ENCODE measurements at places on chromosomes 12 and 14.

DNA sequence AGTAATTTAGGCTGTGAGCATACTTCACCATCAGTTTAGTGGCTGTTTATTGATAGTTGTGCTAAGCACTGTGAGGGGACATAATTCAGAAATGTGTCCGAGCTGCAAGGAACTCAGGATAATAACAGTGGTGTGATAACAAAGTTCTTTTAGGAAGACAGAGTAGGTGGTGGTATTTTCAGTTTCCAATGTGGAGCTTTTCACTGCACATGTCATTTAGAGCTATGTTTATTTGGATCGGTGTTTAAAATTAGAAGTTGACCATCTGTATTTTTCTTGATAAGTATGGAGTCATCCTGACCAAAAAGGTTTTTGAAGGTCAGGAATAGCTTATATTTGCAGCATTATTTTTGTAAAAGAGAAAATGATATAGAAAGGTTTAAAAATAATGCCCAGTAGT, 443.5 kb downstream of the TMTC2 start:
- no peak for DNase-seq

DNA sequence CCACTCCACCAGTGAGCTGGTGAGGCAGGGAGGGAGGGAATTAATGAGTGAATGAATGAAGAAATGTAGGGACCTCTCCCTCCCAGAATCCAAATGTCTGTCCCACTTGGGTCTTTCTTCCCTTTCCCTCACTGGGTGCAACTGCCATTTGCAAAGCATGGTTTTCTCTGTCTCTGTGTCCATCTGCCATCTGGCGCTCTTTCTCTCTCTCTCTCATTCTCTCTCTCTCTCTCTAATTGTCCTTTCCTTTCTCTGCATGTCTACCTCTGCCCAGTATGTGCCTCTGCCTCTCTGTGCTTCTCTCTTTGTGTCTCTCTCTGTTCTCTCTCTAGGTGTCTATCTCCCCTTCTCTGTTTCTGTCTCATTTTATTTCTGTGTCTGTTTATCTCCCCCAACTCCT, 102.7 kb downstream of the CMKLR1 start:
- no peak for DNase-seq

GRCh38 chr12:64027311-64027710, 182.8 kb downstream of the SRGAP1 start:
- DNase-seq, result no peak

DNA sequence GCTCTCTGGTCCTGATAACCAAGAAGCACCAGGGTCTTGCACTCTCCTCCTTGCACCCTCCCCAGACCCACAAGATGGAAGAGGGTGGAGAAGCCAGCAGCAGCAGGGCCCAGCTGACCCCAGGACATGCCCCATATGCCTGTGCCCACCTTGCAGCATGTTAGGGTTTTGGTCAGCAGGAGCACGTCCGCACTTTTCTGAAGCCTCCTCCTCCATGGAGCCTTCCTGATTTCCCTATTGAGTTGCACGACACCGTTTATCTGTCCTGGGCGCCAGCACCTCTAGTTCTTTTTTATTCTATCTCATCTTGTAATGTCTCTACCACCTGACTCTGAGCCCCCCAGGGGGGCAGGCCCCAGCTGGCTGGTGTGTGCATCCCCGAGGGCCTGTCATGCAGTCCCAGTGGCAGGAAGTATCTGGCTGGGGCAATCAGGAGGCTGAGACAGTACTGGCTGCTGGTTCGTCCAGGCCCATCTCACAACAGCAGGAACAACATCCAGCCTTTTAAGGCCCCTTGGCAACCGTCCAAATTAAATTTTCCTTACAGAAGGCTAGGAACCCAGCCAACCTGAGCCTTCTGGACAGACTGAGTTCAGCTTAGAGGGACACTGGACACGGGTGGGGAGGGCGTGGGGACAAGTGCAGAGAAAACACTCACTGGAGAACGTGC, 39.6 kb downstream of the CCDC85C start:
- no peak for DNase-seq

GRCh38 chr14:91152499-91152898, 38.6 kb downstream of the DGLUCY start:
- DNase-seq, result no peak

GRCh38 chr14:42090122-42090521, 483.4 kb downstream of the LRFN5 start:
- DNase-seq, result no peak

- DNase-seq, result no peak
Measured at GRCh38 chr12:121713257-121713777, 765 bp downstream of the TMEM120B start.

- DNase-seq, result peak; percentile 40
Measured at GRCh38 chr12:12561371-12562015, 1.2 kb downstream of the DUSP16 start.

DNA sequence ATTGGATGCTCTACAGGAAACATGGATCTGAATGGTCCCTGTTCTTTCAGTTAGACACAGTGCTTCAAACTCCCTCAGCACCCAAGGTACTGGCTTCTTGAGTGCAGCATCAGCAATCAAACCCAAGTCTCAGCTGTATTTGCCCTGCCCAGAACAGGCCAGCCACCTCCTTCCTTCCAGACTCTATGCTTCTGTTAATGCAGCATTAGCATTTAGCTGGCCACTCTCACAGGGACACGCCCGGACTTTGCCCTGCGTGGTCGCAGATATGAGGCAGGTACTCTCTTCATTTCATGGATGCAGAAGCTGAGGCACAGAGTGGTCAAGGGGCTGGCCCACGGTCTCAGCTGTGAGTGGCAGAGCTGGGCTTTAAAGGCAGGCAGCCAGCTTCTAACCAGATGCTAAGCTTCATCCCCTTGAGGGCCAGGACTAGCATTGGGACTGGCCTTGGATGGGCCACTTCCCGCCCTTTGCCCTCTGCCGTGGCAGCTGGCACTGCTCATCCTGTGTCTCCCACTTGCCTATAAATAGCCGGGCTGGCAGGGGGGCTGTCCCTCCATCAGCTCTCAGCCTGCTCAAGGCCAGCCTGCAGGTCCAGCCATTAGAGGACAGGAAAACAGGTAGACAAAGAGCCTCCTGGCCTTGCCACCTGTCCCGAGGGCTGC, 1.5 kb upstream of the SLC25A47 start:
- DNase-seq, result no peak

- DNase-seq, result no peak
Measured at GRCh38 chr12:42130672-42131402, 13.8 kb downstream of the GXYLT1 start.

DNA sequence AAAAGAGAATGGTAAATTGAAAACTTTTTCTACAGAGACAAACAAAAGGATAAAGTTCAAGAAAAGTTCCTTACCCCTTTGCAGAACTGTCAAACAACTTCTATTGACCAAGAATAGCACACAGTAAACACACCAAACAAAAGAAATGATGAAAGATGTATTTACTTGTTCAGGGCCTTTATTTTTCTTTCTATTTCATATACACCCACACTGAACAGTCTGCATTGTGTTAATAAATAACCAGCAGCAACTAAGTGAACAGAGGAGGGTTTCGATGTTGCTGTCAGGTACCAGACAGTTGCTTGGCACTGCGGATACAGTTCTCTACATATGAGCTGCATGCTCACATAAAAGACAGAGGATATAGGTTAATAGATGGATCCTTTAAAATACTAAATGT, 122.1 kb downstream of the SOX5 start:
- no peak for DNase-seq

- DNase-seq, result no peak
Measured at GRCh38 chr12:50555471-50555885, 50.7 kb downstream of the DIP2B start.

- DNase-seq, result no peak
Measured at GRCh38 chr14:69838881-69839416, 40.3 kb upstream of the SMOC1 start.

DNA sequence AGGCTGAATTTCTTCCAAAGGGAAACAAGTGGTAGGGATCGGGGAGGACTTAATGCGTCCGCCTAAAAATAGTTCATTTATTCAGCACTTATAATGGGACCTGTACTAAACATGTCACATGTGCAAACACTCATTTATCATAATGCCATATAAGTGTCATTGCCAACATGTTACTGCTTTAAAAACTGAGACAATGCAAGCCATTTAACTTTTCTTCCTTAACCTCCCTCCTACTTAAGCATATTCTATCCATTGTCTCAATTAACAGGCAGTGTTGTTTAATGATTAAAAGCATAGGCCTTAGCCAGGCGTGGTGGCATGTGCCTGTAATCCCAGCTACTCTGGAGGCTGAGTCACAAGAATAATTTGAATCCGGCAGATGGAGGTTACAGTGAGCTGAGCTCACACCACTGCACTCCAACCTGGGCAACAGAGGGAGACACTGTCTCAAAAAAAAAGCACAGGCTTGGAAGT, 13.5 kb upstream of the SCFD1 start:
- no peak for DNase-seq

DNA sequence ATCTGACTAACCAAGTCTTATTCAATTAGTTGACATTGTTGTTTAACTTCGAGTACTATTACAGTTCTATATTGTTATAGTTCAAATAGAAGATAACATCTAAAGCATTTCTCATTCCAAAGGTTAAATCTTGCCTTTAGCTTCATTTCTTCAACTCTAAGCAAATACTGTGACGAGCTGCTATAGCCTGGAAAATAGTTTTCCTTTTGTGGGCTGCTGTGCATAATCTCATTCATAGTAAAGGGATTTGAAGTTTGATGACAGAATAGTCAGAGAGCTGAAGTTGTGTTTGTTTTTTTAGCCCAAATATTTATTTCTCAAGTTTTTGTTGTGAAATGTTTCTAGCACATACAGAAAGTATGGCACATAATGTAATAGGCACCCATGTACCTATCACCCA, 13.4 kb downstream of the PSEN1 start:
- no peak for DNase-seq

GRCh38 chr14:104384776-104385071, 194.8 kb upstream of the C14orf180 start:
- no peak for DNase-seq

- DNase-seq, result no peak
Measured at GRCh38 chr12:132375747-132376463, 46.5 kb upstream of the GALNT9 start.

- DNase-seq, result no peak
Measured at GRCh38 chr14:58755031-58755925, 117.5 kb downstream of the DACT1 start.

- DNase-seq, result no peak
Measured at GRCh38 chr14:63470962-63471793, 72.0 kb downstream of the PPP2R5E start.

- peak; percentile 31 for DNase-seq
Measured at GRCh38 chr12:94676031-94676641, 25.8 kb upstream of the TMCC3 start.

GRCh38 chr14:36751920-36752319, 90.3 kb downstream of the PAX9 start:
- DNase-seq, result no peak

DNA sequence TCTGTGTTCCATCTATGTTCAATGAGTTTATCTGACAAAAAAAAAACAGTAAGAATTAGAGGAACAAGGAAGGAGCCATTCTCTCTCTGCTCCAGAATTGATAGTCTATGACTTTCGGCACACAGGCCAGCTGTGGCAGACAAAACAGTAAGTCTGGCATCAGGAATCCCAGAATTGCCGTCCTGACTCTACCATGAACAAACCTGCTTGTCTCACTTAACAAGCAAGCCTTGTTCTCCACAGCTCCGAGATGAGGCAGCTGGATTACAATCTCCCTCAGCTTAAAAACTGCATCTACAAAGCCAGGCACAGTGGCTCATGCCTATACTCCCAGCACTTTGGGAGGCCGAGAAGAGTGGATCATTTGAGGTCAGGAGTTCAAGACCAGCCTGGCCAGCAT, 153.6 kb upstream of the TMCC3 start:
- no peak for DNase-seq

GRCh38 chr12:50211392-50212070, 44.4 kb upstream of the CERS5 start:
- no peak for DNase-seq

DNA sequence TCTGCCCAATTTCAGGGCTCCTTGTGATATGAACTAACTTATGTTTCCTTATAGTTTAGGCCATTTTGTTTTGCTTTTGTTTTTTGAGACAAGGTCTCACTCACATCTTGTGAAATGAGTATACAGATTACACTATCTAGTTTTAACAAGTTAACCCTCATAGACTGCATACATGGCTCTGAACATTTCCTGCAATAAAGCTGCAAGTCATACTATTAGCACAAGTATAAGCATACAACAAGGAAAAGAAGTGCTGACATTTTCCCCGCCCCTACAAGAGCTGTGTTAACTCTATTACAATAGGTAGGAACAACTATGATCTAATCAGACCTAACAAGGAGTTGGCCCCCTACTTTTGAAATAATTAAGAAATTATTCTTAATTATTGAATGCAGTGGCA, 35.9 kb downstream of the CCDC177 start:
- no peak for DNase-seq

- DNase-seq, result no peak
Measured at GRCh38 chr12:46439793-46440511, 67.4 kb upstream of the SLC38A2 start.

GRCh38 chr12:49806321-49806813, 21.8 kb downstream of the NCKAP5L start:
- DNase-seq, result no peak

DNA sequence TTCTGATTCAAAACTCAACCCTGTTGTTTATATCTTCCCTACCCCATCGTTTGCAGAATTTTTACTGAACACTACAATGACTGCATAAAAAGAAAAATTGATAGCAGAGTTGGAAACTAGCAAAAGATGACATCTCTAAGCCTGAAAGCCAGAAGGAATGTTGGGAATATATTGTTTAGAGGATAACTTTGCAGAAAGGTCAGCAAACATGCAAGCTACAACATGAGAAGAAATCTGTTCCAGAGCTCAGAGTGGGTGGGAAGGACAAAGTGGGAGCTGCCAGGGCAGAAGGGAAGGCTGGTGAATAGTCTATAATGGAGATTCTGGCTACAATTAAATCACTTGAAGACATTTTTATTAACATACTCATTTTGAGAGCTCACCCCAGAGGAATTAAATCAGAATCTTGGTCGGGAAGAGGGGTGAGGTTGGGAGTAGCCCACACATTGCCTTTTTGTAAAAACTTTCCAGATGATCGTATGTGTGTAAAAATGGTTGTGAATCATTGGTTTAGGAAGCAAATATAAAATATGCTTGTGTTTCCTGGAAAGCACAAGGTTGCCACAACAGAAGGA, 574.8 kb downstream of the FLRT2 start:
- no peak for DNase-seq

- no peak for DNase-seq
Measured at GRCh38 chr12:14907953-14908352, 22.3 kb upstream of the MGP start.

- no peak for DNase-seq
Measured at GRCh38 chr12:49895773-49896172, 7.9 kb downstream of the FAIM2 start.

- no peak for DNase-seq
Measured at GRCh38 chr12:63018273-63018672, 83.3 kb upstream of the PPM1H start.

GRCh38 chr14:100432652-100433427, 109.7 kb downstream of the SLC25A47 start:
- DNase-seq, result no peak

DNA sequence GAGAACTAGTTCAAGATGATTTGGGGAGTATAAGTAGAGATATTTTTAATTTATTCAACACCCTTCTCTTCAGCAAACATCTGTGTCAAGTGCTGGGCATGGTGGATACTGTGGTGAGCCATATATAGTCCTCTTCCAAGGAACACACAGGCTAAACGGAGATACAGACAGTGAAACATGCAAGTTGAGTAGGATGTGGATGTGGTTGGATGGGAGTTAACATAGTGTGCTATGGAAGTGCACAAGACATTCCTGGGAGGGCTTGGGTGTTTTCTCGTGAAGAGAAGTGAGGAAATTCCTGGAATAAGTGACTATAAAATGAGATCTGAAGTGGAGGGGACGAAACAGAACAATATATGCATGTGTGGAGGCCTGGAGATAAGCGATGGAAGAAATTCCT, 181.1 kb upstream of the NPAS3 start:
- DNase-seq, result no peak
